ENCODE measurements at places on chromosomes 1 and 21.
A peak's percentile ranks its signal among the peaks of the same experiment; 100 is the strongest.

DNA sequence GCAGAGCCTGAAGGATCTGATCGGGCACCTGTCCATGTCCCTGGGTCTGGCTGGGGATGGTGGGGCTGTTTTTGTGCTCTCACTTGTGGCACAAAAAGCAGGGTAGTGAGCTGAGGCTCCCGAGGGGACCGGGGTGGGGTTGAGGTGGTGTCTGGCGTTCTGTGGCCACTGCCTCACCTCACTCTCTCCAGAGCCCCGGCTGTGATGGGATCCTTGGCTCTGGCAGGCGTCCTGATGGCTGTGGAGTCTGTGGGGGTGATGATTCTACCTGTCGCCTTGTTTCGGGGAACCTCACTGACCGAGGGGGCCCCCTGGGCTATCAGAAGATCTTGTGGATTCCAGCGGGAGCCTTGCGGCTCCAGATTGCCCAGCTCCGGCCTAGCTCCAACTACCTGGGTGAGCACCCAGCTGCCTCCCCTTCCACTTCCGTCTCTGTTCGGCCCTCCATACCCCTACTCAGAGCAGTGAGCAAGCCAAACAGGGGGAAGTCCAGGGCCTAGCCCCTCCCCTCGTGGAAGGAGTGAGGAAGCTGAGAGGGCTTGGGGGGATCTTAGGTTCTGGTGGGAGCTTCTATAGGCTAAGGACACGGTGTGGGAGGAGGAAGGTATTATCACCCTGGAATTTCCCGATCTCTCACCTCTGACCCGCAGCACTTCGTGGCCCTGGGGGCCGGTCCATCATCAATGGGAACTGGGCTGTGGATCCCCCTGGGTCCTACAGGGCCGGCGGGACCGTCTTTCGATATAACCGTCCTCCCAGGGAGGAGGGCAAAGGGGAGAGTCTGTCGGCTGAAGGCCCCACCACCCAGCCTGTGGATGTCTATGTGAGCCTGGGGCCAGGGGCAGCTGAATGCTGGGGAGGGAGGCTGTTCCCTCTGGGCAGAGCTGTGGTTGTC lies 7.0 kb downstream of the ADAMTSL4 start:
- no peak for DNase-seq

DNA sequence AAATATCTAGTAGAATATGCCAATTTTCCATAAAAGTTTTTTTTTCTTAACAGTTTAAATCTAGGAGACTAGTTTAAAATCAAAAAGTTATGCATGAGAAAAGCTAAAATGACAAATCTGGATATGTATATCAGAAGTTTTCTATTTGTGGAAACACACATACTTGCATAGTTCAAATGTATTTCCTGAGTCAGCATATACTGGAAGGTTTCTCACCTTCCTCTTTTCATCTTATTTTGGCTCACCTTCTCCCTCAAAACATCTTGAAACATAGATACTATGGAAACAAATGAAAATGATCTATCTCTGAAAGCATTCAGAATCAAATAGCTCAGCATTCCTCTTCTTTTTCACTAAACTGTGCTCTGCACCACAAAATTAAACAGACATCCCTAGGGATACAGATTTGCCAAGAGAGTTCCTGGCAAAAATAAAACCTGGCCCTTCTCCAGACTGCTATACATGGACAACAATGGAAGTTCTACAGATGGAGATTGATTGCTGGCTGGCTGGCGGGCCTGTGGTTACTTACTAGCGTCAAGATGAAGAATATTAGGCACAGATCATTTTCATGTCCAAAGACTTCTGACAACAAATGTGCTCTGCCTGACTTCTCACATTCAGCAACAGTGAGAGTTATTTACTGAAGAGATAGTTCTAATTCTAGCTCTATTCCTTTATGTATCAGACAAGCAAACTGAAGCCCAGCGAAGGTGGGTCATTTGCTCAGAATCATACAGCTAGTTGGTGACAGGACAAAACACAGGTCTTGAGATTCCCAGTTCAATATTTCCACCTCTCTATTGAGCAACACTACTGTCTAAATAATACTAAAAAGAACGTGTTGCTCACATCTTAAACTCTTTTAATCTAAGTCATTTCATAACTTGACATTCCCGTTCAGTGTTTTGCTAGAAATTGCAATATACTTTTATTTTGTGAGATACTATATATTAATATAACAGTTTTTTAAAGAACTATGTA lies 26.6 kb downstream of the DIPK1A start:
- peak; percentile 91 for DNase-seq

GRCh38 chr21:38219049-38219628 lies 37.7 kb upstream of the KCNJ15 start:
- peak; percentile 82 for DNase-seq

DNA sequence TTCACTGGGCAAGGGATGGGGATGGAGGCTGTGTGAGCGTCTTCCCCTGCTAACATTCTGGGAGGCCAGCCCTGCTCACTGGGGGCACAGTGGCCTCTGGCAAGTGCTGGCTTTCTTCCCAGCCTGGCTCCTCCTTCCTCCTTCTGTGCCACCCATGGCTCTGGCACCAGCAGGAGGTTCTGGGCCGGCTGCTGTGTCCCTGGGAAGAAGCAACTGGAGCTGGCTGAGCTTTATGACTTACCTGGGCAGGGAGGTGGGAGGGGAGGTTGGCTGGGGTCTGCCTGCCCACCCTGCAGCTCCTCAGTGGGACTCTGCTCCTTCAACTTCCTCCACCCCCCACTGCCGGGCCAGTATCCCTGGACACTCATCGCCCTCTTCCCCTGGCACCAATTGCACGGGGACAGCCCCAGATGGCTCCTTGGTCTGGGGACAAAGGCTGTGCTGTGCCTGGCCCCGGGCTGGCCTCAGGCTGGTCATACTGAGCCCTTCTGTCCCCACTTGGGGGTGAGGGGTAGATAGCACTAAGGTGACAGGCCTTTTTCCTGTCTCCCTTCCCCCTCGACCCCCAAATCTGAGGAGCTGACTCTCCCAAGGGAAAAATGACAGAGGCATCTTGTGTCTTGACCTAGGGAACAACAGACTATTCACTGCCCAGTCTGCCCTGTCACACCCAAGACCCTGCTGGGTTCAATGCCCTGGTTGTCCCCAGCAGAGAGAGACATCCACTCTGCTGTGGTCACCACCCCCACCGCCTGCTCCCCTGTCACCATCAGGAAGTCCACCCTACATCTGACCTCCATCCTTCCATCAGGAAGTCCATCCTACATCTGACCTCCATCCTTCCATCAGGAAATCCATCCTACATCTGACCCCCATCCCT lies 14.4 kb downstream of the CDK18 start:
- no peak for DNase-seq

GRCh38 chr1:199041173-199041914 lies 402.5 kb downstream of the PTPRC start:
- no peak for DNase-seq

DNA sequence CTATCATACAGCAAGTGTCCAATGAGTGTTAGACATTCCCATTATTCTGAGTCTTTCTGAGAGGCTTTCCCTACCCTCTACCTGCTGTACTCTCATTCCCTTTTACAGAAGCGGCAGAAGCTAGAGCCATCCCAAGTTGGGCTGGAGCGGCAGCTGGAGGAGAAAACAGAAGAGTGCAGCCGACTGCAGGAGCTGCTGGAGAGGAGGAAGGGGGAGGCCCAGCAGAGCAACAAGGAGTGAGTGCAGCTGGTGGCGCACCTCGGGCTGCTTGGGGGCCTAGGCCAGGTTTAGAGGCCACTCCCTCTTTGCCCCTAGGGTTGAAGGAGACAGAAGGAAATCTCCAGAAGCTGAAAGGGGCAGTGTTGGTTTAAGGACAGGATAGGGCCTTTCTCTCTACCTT lies 12.1 kb downstream of the CGN start:
- no peak for DNase-seq
